Substantia nigra (tissue), 51 donors: ENCODE measurements at places on chromosomes 7 and 10.

- DNase-seq, result no peak
These were observed 188.1 kb downstream of the MYOF start for GRCh38 chr10:93293999-93294398.

DNA sequence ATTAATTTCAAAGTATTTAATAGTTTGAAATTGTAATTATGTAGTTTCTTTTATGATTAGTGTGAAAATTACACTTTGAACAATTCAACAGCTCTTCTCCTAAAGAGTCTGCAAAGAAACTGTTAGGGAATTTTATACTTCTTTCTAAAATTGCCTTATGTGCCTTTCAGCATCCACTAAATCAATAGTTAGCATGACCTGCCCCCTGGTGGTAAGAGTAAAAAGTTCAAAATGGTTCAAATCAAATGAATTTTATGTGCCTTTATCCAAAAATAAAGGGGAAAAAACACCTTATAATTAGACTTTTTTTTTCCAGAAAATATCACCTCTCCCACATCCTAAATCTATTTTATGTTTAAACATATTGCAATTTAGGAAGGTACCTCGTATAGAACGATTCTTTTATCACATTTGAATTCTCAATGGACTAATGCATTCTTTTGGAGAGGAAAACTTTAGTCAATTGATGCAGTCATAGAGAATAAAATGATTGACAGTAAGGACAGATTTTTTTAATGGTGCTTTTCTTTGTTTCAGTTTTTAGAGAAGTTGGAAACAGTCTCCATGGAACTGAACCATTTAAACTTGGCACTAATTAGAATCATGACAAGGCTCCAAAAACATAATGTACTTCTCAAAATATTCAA is 163.7 kb downstream of the SEMA3D start:
- peak; percentile 2 for DNase-seq

GRCh38 chr10:28367413-28367812 is 64.5 kb upstream of the MPP7 start:
- DNase-seq, result no peak

GRCh38 chr7:130943981-130944380 is 210.0 kb upstream of the KLF14 start:
- DNase-seq, result no peak
